Osteoblast (primary cell): ENCODE measurements at places on chromosomes 3 and 15. TPM values are rescaled to one million over a fixed set of nuclear protein-coding genes. Genes with fewer than 3 reads are reported as not detected.

The MUSTN1 gene
- total RNA-seq = 1.4 TPM in 1 of 2 replicates, not detected in the other

The RASGRP1 gene
- 0.36 and 0.59 TPM in 2 replicates for total RNA-seq

The GPR27 gene
- under 0.01 TPM in 1 of 2 replicates, not detected in the other for total RNA-seq

The GOLGA6L4 gene
- 1.5 and 1.8 TPM in 2 replicates for total RNA-seq

The FRMD4B gene
- total RNA-seq = 0.72 and 0.88 TPM in 2 replicates

The GSK3B gene
- total RNA-seq = 79.9 and 87.9 TPM in 2 replicates

The SERPINI1 gene
- 1.4 and 2.7 TPM in 2 replicates for total RNA-seq

The ACAN gene
- 4.7 and 12.7 TPM in 2 replicates for total RNA-seq

The KIF7 gene
- total RNA-seq = 10.6 and 12.3 TPM in 2 replicates

The RTP1 gene
- total RNA-seq = not detected in 2 replicates

The SGO1 gene
- total RNA-seq = 0.36 and 0.88 TPM in 2 replicates

The RPL39L gene
- total RNA-seq = 7.6 and 9.1 TPM in 2 replicates

The GP9 gene
- total RNA-seq = not detected in 2 replicates

The RASL12 gene
- under 0.01 and 0.36 TPM in 2 replicates for total RNA-seq

The CCRL2 gene
- total RNA-seq = 0.72 and 0.88 TPM in 2 replicates

The TSEN2 gene
- 13.0 and 14.1 TPM in 2 replicates for total RNA-seq

The SLC12A8 gene
- total RNA-seq = 33.0 and 36.2 TPM in 2 replicates

The ISL2 gene
- 0.29 and 1.1 TPM in 2 replicates for total RNA-seq

The STAB1 gene
- total RNA-seq = 0.59 and 1.1 TPM in 2 replicates

The GPR171 gene
- total RNA-seq = not detected in 2 replicates

The AADACL2 gene
- not detected in 2 replicates for total RNA-seq

The SLC22A14 gene
- total RNA-seq = 0.29 and 0.36 TPM in 2 replicates

The EFCC1 gene
- not detected in 2 replicates for total RNA-seq

The CLSTN2 gene
- total RNA-seq = under 0.01 TPM in 2 replicates

The INAFM2 gene
- total RNA-seq = 16.8 and 17.7 TPM in 2 replicates

The FRMD5 gene
- 3.3 and 3.5 TPM in 2 replicates for total RNA-seq

The ISG20 gene
- total RNA-seq = 2.1 and 3.3 TPM in 2 replicates

The TRPM1 gene
- under 0.01 TPM in 1 of 2 replicates, not detected in the other for total RNA-seq

The NIT2 gene
- total RNA-seq = 18.1 and 23.3 TPM in 2 replicates

The ARF4 gene
- 261 and 277 TPM in 2 replicates for total RNA-seq

The PRSS50 gene
- not detected in 2 replicates for total RNA-seq

The ARPP19 gene
- 104 and 114 TPM in 2 replicates for total RNA-seq

The GLCE gene
- 14.8 and 17.7 TPM in 2 replicates for total RNA-seq

The SLC6A6 gene
- 76.6 and 86.5 TPM in 2 replicates for total RNA-seq

The NTRK3 gene
- 0.59 and 0.72 TPM in 2 replicates for total RNA-seq

The JAGN1 gene
- total RNA-seq = 21.8 and 26.1 TPM in 2 replicates
